Pons (tissue), 1 donor: ENCODE measurements at places on chromosomes 11 and 22.
A peak's percentile ranks its signal among the peaks of the same experiment; 100 is the strongest.

- DNase-seq, result no peak
Observed at GRCh38 chr11:105823495-105824033, 198.5 kb downstream of the MSANTD4 start.

DNA sequence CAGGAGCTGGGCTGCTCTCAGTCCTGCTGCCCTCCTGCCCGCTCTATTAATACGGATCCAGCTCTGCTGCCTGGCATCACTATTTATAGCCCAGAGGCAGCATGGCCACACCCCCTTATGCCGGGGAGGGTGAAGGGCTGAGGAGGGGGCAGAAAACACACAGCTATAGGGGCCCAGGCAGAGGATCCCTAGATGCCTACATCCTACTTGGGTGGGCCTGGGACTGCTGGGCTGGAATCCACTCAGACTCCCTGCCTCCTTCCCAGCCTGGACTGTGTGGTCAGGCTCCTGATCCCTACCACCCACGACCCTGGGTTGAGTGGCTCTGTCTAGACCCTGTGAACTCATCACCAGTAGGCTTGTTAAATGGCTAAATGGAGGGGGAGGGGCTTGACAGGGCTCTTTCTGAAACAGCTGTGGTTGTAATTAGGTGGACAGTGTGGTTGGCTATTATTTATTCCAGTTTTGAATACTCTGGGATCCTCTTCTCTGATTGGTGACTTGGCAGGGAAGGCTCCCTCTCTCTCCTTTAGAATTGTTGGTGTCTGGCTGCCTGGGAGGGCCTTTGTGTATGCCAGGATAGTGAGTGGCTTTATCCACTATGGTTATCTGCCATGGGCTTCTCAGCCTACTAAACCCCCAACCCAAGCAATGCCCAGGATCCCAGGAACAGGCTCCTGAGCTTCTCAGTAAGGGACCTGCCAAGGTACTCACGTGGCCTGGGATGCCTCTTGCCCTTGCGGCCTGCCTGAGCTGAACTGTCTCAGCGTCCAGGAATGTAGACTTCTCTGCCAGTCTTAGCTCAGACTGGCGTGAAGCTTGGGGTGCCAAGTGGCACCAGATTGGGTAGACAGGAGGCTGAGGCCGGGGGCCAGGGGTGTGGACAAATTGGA, 15.2 kb downstream of the PHLDB1 start:
- DNase-seq, result peak; percentile 57

- DNase-seq, result no peak
Observed at GRCh38 chr11:101509922-101510321, 73.9 kb downstream of the TRPC6 start.

GRCh38 chr11:35814720-35815305, 129.0 kb upstream of the LDLRAD3 start:
- DNase-seq, result no peak

DNA sequence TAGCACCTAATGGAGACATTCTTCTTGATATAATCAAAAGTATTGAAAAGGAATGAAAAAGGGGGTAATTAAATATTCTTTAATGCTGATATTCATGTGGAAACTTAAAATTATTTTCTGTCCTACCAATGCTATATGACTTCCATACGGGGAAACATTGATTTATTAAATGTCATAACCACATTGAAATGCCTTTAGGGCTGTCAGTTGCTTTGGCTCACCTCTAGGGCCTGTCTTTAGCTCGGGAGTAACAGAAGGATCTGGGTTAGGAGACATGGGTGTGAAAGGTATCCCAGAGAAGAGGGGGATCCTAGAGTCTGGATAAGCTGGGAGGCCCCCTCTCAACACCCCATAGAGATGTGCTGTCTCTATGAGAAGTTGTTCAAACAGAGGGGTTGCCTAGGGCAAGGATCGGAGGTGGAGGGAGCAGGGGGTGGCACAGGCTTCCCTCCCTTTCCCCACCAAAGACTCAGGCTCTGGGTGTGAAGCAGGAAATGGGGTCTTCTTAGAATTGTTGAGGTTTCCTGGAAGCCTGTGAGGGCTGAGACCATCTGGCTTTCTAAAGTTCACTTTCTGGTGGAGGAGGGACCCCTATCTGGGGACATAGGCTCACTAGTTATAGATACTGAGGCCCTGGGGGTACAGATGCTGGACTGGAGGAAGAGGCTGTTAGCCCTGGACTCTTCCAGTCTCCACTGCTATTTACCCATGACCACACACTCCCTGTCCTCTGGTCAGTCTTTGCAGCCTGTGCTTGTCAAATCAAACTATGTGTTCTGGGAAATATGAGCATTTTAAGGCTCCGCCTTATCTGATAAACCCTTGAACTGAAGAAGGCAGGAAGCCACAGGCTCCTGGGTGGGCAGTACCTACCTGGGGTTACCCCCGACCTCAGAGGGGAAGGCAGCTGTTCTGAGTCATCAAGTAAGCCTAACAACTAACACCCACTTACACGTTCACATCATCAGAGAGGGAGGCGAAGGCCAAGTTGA, 55.8 kb upstream of the RRAS2 start:
- DNase-seq, result no peak

DNA sequence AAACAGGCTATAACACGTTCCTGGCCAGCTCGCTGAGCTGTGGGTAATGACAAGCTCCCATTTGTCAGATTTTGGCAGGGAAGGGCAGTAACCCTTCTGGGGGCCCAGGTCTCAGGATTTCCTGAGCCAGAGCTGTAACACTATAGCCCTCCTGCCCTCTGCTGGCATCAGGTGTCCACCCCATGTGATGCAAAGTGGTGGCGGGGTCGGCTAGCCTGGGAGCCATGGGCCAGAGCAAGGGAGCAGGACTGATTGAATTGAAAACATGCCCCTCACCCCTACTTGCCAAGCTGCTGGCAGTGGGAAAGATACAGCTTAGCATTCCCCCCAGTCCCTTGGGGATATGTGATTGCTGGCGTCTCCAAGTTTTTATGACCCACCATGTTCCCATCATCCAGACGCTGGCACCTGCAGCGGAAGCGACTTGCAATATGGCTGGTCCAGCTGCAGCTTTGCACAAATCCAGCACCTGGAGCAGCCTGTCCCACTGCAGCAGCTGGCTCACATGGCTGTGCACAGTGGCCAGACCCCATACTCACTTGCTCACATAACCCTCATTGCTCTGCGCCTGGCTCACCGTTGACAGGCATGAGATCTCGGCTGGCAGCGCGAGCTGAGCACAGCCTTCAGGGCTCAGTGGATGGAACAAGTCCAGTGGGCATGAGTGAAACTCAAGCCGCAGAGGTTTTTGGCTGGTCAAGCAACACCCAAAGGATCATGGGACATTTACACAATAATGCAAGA, 1147.8 kb downstream of the JRKL start:
- DNase-seq, result no peak

- DNase-seq, result no peak
Observed at GRCh38 chr11:91761406-91762025, 463.1 kb upstream of the FAT3 start.

- no peak for DNase-seq
Observed at GRCh38 chr11:5631417-5631816, 6.6 kb downstream of the TRIM34 start.

GRCh38 chr22:44952863-44953746, 56.7 kb downstream of the PHF21B start:
- no peak for DNase-seq

DNA sequence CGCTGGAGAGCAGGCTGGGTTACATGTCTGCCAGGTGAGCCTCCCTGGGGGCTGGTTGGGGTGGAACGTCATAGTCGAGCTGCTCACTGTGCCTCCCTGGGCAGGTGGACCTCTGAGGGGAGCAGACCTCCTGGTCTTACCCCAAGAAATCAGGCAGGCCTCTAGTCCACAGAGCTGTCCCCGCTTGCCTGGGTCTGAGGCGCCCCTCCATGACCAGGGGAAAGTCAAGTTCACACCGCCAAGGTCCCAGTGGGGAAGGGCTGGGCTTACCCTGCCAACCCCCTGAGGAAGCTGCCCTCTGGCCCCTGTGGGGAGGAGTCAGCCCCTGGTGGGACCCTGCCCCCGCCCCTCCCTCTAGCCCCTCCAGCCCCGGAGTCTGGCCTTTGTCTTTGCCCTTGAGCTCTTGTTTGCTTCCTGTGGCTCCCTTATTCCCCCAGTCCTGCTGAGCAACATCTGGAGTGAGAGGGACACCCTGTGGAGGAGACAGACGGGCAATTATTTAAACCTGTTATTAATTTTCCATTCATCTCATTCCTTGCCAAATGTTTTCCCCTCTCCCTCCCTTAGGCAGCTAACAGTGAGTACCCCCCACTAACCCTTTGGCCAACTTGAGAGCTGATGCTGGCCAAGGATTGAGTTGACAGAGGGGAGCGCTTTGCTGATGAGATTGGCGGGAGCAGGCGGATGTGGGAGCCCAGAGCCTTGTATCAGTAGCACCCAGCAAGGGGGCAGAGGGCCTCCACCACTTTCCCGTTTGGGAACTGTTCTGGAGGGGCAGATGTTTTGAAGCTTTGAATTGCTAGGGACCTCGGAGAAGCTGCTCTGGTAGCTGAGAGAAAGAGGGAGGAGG, 83.4 kb downstream of the CEP164 start:
- no peak for DNase-seq

GRCh38 chr11:103591554-103591953, 444.9 kb upstream of the DDI1 start:
- no peak for DNase-seq

- DNase-seq, result no peak
Observed at GRCh38 chr22:23787600-23787896, 782 bp downstream of the SMARCB1 start.

DNA sequence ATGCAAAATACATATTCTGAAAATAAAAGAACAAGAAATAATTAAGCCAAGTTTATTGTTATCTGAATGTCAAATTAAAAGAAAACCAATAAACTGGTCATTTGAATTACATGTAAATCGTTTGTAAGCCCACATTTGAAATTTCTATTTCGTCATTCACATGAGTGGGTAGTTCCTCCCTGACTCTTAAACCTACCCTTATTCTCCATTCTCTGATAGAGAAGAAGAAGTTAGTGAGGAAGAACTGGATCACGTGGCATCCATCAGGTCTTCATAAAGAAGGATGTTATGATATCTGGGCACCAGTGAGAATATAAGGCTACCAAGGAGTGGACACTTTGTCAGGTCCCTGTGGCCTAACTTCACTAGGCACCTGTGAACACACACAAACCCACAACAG, 328.1 kb downstream of the OPCML start:
- DNase-seq, result no peak

- no peak for DNase-seq
Observed at GRCh38 chr11:118343248-118343647, 743 bp upstream of the CD3D start.

GRCh38 chr11:119538753-119539152, 115.8 kb upstream of the THY1 start:
- DNase-seq, result no peak

- DNase-seq, result no peak
Observed at GRCh38 chr22:37758694-37759093, 49.0 kb upstream of the GCAT start.

DNA sequence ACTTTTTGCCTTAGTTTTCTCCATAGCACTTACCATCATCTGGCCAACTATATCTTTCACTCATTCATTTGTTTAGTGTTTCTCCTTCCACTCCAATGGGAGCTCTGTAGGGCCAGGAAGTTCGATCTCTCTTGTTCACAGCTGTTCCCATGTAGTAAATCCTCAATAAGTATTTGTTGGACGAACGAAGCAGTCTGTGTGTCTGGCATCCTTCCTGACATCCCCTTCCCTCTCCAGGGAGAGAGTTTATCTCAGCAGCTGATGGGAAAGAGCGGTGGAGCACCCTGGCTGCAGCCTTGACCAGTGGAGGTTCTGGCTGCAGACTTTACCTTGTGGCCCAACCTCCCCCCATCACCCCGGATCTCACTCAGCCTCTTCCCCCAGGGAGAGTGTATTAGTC, 141.7 kb downstream of the CHST1 start:
- DNase-seq, result no peak

- no peak for DNase-seq
Observed at GRCh38 chr11:14861680-14862079, 30.4 kb downstream of the CYP2R1 start.

DNA sequence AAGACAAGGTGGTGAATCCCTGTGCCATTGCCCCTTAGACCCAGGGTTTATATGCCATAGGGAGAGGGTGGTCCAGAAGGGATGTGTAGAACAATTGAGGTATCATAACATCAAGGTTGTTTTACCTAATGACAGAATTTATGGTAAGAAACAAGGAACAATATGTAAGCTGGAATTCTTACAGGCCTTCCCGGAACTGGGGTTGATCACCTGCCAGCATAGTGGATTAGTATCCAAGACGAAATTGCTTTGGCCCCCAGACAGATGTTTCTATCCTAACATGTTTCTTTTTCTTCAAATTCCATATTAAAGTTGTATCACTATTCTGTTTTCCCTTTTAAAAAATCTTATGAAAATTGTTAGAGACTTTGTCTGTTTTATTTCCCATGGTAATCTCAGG, 343.8 kb upstream of the ANO3 start:
- DNase-seq, result no peak

GRCh38 chr11:65185869-65186341, 4.2 kb downstream of the CAPN1 start:
- DNase-seq, result no peak

DNA sequence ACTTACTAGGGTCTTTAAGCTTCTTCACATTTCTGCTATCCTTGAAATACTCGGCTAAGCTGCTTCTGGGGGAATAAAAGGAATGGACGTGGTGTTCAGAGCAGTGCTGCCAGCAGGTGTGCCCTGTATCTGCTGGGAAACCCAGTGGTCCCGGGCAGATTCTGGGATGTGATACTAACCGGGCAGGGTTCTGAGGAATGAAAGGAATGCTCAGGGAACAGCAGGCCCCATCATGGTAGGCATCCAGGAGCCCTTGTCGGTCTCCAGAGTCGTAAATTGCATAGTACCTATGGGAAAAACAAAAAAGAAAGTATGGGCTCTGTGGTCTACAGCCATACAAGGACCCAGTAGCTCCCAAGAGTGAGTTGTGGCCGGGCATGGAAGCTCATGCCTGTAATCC, 4.5 kb upstream of the TMEM223 start:
- DNase-seq, result no peak

DNA sequence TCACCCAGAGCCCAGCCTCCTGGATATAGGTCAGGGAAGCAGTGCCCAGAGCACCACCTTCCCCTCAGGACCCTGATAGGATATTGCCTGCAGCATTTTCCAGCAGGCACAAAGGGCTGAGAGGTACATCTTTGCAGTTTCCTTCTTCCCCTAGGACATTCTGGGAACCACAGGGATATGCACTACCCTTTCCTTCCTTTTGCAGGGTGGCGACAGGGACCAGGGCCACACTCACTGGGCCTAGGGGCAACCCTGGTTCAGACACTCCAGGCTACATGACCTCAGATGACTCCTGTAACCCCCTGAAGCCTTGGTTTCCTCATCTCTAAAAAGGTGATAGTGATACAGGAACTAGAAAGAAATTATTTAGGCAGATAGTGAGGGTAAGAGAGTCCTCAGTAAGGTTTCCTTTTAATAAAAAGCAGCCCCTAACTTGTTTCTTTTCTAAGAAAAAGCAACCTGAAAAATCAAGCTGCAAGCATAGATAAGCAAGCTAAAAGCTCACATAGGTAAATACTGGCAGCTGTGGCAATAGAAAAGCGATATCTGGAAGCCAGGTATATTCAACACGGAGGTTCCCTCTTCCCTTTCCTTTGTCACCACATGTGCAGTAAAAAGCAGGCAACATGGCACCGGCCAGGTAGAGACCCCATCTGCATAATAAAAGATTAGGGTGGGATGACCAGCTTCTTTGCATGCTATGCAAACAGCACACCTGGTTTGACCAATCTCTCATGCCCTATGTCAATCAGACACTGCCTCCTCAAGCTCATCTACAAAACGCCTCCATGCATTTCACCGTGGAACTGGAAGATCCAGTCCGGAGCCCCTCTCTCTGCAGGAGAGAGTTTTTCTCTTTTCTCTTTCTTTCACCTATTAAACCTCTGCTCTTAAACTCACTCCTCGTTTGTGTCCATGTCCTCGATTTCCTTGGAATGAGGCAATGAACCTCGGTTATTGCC, 13.2 kb upstream of the MRGPRX2 start:
- no peak for DNase-seq

- no peak for DNase-seq
Observed at GRCh38 chr22:19766511-19767426, 6.2 kb downstream of the TBX1 start.
